HL-60 (cell line): ENCODE measurements at places on chromosomes 11 and 22.

- DNase-seq = no peak
Observed at GRCh38 chr22:16586991-16587390, 5.6 kb downstream of the CCT8L2 start.

DNA sequence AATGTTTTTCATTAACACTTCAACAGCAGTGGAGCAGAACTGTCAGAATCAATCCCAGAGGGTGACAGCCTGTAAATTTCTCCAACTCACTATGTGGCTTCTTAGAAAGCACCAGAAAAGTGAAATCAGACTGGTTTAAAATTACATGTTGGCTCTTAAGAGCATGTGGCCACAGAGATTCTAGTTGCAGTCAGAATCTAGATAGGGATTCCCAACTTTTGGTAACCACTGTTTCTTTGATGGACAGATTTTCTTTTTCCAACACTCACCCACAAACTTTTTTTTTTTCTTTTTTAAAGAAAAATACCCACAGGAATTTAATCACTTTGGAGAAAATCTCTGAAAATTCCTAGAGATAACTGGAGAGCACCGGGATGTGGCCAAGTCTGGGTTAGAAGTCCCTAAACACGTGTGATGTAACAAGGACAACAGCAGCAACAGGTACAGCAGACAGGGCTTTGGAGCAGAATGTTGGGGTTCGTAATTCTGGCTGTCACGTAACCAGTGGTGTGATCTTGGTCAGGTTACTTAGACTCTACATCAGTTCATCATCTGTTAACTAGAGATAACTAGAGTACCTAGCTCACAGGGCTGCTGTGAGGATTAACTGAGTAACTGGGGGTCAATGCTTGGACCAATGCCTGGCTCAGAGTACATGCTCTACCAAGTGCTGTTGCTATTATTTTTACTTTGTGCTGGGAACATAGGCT lies 100.1 kb downstream of the NAT10 start:
- no peak for DNase-seq

DNA sequence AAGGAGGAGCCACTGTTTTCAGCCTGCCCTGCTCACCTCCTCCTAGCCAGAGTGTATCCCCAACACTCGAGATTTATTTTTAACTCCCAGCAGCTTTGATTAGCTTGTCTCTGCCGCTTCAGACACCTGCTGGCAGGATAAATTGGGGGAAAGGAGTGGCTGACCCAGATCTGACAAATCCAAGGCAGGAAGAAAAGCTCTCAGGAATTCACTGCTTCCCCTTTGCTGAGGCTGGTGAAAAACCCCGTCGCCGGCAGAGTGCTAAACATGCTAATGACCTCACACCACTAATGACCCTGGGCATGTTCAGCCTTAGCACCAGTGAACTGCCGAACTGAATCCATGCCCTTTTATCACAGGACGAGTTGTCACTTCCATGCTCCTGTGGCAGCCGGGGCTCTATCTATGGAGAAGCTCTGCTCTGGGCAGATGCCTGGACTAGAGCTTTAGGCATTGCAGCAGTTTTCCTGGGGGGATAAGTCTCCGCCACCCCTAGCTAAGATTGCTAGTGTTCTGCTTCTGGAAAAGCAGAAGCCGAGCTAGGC lies 52.2 kb downstream of the FEZ1 start:
- DNase-seq = no peak

- DNase-seq = no peak
Observed at GRCh38 chr11:43923406-43924111, 18.9 kb upstream of the C11orf96 start.

DNA sequence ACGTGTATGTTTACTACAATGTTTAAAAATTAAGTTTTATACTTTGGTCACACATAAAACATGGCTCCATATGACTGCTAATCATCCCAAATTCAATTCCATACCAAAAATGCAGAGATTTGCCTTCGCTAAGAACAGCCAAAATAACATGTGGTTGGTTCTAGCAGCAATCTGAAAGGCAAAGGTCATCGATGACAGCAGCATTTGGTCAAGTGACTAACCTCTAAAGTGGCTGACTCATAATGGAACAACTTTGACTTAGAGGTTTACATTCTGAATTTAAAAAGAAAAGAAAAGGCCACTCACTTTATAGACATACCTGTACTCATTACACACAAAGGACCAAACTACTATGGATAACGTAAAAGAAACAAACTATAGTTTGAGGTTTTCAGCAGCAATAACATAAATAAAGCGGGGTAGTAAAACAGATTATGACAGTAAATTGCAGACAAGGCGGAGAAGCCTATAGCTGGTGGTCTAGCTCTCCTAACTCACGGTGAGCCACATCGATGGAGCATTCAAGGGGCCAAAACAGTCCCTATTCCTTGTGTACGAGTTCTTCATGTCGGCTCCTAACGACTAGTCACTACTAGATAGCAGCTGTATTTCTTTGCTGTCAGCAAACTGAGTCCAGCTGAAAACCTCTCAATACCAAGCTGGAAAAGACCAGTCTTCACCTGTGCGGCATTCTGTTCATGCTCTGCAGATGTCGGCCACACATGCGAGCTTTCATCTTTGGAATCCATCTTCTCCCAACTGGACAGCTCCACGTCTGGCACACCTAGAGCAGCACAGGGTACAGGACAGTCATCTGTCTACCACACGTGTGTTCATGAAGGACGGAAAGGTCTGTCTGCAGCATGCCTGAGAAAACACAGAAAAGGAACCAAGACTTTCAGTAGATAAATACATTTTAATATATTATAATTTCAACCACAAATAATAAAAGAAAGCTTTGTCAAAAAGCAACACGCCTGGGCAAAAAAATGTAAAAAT lies 42.1 kb downstream of the PRDM10 start:
- DNase-seq = no peak

GRCh38 chr11:113881856-113882255 lies 6.5 kb upstream of the USP28 start:
- DNase-seq = no peak

DNA sequence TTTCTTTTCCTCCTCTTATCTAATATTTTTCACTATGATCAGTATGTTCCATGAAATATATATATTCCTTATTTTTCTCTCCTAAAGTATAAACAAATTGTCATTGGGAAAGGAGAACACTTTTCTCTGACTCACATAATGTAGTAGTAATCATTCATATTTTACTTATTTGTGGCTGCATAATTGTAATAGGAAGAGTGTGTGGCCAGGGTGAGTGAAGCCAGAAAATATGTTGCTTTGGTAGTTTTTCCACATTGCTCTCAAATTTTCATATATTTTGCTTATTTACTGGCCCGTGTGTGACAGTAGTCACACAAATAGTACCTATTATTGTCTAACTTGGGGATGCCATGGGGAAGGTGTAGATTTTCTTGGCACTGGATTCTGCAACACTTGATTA lies 172.1 kb downstream of the DYNC2H1 start:
- no peak for DNase-seq

- no peak for DNase-seq
Observed at GRCh38 chr11:128240546-128240945, 346.8 kb downstream of the ETS1 start.

GRCh38 chr11:64477675-64478074 lies 113.3 kb upstream of the SLC22A12 start:
- DNase-seq = no peak

GRCh38 chr22:31098632-31099110 lies 8.7 kb downstream of the SELENOM start:
- DNase-seq = no peak

DNA sequence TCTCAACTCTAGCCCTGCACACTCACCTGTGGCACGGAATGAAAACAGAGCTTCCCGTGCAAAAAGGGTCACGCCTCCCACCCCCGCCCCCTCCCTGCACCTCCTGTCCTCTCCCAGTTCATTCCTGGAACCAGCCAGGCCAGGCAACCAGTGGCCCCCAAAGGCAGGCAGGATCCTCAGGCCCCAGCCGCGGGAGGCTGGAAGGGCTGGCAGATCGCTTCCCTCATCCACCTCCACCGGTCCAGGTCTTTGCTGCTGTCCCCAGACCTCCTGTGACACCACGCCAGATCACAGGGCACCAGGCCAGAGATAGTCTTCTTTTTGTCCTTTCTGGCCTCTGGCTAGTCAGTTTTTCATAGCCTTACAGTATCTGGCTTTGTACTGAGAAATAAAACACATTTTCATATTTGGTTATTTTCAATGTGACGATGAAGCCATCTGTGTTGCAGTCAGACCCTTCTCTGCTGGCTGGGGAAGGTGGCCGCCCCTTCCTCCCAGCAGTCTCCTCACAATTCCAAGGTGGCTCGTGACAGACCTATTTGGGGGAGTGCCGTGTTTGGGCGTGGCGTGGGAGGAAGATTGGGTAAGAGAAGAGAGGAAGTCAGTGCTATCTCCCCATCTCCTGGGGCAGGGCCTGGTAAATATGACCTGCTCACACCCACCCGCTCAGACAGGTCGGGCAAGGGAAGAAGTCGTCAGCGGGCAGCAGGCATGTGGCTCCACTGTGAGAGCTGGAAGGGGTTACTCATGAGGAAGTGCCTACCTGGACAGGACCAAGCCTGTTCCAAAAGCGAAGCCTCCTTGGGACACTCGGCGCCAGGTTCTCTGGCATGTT lies 9.1 kb downstream of the SSH3 start:
- DNase-seq = peak; percentile 82

- DNase-seq = no peak
Observed at GRCh38 chr22:32528316-32528715, 53.7 kb downstream of the FBXO7 start.

- no peak for DNase-seq
Observed at GRCh38 chr11:114123692-114124330, 64.3 kb downstream of the ZBTB16 start.

DNA sequence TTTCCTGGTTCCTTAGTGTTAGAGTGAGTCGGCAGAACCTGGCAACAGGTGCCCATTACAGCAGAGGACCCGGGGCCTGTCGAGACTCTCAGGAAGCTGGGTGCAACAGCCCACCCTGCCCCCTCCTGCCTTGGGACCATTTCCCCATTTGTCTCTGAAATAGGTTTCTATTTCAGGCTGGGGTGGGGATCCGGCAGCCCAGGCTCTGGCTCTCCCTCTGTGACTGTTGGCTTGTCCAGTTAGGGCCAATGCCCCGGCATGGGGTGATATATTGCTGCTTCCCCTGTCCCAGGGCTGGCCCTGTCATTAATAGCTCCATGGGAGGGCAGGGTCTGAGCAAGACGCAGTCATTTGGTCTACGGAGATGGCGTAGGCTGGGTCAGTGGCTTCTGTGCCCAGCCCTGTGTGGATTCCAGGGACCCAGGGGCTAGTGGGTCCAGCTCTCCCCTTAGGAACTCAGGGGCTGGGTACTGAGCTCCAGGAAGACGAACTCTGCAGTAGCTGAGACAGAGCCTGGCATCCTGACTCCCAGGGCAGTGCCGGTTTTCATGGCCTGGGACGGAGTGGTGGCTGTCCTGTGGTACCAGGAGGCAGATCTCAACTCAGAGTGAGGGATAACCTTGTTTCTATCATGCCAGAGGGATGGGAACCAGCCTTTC lies 2.7 kb downstream of the P2RY6 start:
- no peak for DNase-seq

DNA sequence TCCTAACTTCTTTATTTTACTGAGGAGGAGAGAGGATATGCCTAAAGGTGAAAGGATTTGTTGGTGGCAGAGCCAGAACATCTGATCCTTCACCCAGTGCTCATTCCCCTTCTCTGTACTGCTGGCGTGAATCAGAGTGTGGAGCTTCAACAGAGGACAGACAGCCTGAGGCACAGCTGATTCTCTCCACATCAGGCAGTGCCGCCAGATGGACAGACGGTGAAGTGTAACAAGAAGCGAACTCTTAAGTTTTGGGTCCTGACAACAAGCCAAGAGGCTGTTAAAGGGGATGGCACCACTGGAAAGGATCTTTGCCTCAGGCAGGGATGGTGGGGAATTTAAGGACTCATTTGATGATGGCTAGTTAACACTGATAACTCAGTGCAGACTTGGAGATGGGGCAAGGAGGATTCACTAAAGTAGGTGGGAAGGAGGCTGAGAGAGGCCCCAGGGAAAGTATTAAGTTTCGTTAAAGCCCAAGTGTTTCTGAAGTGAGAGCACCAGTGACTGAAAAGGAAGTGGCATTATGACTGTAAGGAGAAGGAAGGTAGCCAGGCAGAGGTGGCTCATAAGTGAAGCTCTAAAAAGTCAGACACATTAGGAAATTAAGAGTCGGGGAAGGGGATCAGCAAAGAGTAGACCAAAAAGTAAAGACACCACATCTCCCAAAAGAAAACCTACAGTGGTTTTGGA lies 81.3 kb downstream of the CLPB start:
- DNase-seq = no peak

GRCh38 chr11:16184588-16184987 lies 171.8 kb downstream of the SOX6 start:
- no peak for DNase-seq

GRCh38 chr11:61069427-61069826 lies 32.9 kb upstream of the CD5 start:
- no peak for DNase-seq

- DNase-seq = no peak
Observed at GRCh38 chr11:2305788-2306451, 4.1 kb downstream of the TSPAN32 start.

DNA sequence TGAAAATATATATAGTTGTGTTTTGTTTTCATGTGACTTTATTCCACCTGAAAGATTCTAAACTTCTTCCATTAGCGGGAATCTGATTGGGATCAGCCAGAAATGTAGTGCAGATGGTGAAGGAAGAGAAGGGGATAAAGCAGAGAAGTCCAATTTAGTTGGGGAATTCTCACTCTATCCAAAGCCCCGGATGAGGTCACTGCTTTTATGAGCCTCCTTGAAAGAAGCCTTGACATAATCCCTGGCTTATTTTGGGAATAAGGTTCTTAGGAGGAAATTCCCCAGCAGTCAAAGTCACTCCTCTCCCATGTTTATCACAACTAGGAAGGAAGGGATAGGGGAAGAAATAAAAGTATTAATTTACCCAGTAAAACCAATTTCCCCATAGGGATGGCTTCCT lies 41.1 kb downstream of the OSBP start:
- DNase-seq = no peak

GRCh38 chr11:65417702-65418430 lies 4.7 kb upstream of the NEAT1 start:
- no peak for DNase-seq

- DNase-seq = peak; percentile 35
Observed at GRCh38 chr11:33900159-33900840, 8.4 kb upstream of the LMO2 start.

- DNase-seq = no peak
Observed at GRCh38 chr11:124482362-124483147, 37.1 kb upstream of the OR8B8 start.

- DNase-seq = no peak
Observed at GRCh38 chr11:125579811-125580210, 10.5 kb downstream of the EI24 start.
